CD4-positive, alpha-beta T cell treated with Interleukin-21 for 1 hour (primary cell): ENCODE measurements at places on chromosomes 3 and 15.

- DNase-seq: no peak
Observed at GRCh38 chr15:41941644-41942415, 30.5 kb downstream of the EHD4 start.

GRCh38 chr3:6717026-6717943 is 143.6 kb upstream of the GRM7 start:
- DNase-seq: no peak

- no peak for DNase-seq
Observed at GRCh38 chr3:17079933-17080332, 195.2 kb downstream of the PLCL2 start.

GRCh38 chr3:47000198-47000815 is 20.8 kb downstream of the NBEAL2 start:
- DNase-seq: no peak

DNA sequence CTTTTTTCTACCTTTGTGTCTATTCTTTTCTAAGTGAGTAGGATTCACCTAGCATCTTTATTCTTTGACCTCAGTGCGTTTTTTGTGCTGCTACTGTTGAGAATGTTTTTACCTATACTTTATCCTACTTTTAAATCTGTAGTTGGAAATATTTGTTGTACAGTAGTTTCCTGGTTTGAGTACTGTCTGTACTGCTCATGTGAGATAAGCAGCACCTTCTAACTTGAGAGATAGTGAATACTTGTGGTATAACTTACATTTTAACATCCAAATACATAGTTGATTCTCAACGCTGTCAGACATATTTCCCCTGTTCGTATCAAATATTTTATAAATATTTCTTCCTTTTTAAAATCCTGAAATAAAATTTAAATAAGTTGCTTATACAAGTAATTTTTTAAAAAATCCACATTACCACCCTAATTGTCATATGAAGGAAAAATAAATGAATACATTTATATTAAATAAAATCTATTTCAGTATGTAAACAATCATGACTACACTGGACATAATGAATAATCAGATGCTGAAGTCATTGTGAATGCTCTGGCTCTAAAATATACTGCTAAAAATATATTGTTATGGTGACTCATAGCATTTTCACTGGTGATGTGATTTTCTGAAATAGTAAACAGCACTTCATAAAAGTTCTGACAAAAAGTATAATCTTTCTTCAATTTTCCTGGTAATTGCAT is 17.4 kb downstream of the ATP11B start:
- no peak for DNase-seq

DNA sequence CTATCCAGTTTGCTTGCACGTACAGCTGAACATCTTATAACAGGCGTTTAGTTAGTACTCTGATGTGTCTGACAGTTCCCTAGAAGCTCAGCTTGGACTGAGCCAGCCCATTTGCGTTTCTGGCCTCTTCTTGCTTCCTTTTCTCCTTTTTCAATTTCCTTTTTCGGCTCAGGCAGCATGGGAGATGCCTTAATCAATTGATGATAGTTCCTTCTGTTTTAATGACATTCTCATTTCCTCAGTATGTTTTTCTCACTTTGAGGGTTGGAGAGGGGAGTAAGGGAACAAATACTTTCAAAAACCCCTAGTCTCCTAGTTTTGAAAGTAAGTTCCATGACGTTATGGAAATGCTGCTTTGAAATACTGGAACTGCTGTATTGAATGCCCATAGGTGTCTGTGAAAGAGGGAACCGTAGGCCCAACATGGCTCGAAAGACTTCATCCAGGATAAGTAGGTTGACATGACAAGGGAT is 18.9 kb downstream of the IL1RAP start:
- no peak for DNase-seq

DNA sequence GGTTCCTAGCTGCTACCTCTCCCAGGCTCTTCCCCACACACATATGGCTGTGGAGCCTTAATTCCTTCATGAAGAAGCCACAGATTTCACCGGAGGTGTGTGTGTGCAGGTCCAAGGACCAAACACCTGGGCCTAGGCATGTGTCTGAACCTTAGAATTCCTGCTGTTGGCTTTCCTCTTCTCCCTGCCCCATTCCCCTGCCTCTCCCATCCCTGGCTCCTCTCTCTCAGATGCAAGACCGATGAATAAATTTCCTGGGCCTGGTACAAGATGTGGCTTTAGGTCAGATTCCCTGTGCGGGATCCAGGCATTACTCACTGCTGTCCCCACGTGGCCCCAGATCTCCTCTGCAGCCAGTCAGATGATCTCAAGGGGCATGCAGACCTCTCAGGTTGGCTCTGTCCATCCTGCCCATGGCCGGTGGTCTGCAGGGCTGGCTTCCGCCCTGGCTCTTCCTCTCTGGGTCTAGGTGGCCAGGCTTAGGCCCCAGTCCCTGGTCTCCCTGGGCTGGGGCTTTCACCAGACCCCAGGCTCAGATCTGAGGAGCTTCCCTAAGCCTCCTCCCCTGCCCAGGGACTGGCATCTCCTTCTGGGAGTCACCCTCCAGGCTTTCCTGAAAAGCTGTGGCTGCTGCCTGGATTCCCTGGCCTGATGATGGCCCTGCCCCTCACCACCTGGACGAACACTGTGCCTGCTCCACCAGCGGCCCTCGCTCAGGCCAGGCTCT is 20.5 kb downstream of the CCR9 start:
- no peak for DNase-seq

DNA sequence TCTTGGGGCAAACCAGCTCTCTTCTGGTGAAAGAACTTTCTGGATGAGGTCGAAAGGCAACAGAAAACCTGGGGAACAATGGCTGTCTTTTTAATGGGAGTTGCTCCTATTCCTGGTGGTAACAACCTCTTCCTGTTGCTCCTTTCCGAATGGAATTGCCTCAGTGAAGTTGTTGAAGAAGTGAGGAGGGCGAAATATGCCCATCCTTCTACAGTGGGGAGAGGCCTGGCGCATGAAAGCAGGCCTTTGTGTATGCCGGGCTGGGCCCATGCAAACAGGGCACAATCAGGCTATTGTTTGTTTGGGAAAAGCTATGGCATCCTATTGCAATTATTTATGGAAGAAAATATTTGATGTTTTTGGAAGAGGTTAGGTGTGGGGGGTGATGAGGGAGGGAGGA is 166.9 kb downstream of the IGF1R start:
- DNase-seq: no peak
